ENCODE measurements at places on chromosomes 7 and 10.

DNA sequence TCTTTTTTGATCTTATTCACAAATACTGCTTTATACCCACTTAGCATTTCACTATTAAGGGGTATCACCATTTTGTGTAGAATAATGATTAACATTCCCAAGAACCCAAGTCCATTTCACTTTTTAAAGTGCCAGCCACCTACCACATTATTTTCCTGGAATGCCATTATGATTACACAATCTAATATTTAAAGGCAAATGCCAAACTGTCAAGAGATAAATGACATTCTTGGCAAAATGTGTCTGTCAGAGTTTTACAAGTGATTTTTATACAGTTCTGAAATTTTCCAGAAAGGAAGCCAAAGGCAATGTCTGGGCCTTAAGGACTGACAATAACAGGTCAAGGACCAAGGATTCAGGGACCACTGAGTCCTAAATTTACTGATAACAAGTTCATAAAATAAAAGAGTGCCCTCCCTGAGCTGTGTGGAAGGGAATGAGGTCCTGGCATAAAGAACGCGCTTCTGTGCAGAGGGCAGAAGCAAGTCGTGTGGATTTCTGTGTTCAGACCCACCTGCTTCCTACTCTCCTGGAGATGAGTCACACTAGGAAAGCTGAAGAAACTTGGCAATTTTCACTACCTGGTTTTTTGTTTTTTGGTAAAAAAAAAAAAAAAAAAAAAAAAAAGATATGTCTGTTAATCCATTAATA, 66.5 kb downstream of the UBE2H start:
- DNase-seq = no peak

- DNase-seq = no peak
These were observed 39.9 kb downstream of the OGDH start for GRCh38 chr7:44646176-44646920.

DNA sequence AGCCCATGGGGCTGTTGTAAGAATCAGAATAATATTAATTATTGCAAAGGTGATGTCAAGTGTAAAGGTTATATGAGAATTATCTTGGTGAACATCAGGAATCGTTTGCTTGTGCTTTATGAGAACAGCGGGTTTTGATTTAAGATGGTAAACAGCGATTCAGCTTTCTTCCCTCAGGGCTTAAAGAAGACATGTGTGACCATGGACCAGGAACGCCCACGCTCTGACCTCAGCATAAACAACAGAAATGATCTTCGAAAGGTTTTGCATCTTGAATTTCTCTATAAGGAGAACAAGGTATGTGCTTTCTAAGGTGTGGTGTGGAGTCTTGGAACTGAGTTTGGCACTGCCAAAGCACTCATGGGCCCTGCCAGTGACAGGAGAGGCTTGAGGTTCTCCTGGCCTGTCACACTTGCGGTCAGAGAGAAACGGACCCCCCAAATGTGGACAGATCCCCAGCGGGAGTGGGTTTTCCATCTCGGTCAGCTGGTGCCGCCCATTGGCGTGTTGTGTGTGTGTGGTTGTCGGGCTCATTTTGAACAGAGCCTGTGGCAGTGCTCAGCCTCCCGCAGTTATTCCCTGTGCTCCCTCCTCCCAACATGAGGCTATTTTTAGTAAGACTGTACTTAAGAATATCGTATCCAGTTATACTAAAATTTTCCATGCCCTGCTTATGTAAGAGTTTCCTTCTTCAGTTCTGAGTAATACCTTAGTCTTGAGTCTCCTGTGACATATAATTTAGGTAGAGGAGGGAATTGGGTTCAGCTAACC, 7.2 kb downstream of the MINDY4 start:
- no peak for DNase-seq

DNA sequence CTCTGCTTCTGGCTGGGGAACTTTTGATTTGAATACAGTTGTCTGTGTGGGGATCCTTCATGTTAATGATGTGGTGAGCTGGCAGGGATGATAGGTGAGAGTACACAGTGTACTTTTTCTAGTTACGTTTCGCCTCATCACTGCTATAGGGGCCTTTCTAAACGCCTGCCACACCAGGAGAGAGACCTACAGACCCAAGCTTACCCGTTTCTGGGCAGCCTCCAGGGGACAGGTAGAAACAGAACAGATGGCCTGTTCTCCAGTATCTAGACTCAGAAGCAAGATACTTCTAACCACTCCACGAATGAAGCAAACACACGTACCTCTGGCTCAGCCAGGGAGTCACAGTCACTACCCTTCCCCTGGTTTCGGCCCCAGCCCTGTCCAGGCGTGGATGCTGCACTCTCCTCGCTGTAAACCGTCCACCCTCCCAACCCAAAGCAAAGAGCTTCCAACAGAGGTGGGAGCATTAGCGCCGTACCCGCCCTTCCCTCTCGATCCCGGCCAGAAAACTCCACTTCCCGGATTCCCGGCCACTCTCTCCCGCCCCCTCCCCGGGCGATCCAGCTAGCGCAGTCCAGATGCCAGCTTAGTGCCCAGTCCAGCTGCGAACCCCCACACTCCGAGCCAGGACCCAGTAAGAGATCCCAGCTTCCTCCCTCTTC, 1.2 kb downstream of the CCDC6 start:
- no peak for DNase-seq

GRCh38 chr7:14551310-14551709, 351.2 kb downstream of the DGKB start:
- DNase-seq = no peak

DNA sequence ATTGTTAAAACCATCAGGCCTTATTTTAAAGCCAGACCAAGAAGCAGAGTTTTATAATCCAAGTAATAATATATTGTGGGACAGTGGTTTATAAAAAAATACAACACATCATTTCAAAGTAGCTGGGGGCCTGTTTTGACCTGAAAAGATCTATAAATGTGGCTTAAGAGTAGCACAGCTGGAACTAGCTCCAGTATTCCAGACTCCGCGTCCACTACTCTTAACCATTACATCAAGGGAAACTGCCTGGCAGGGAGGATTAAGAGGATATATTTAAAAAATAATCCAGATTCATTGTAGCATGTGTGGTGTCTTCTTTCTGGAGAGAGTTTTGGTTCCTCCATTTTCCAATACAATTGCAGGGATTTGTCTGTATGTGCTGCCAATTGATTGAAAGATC, 67.3 kb downstream of the MET start:
- DNase-seq = no peak

DNA sequence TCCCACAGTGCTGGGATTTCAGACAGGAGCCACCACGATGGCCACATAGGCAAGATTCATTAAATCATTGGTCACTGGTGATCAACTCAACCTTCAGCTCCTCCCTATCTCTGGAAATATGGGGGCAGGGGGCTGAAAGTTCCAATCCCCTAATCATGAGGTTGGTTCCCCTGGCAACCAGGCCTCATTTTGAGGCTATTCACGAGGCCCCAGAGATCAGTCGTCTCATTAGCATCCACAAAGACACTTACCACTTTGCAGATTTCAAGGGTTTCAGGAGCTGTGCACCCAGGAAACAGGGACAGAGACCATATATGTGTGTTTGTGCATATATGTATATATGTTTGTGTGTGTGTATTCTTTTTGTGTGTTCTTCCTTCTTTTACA, 7.7 kb upstream of the GUSB start:
- DNase-seq = no peak

DNA sequence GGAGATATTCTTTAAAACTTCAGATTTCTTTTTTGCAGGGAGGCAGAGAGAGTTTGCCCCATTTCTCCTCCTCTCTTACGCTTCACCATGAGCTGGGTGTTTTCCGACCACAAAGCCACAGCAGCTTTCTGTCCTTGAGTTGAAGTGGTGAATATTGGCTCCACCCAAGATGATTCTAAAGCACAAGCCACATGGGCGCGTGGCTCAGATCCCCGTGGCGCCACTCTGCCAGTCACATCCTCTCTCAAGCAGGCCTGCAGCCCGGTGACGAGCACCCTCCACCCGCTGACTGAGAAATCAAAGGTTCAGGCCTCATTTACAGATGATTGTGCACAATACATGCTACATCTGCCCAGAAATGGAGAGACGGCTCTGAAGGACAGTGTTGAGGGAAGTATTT, 27.6 kb upstream of the RNF32 start:
- DNase-seq = peak; percentile 82

DNA sequence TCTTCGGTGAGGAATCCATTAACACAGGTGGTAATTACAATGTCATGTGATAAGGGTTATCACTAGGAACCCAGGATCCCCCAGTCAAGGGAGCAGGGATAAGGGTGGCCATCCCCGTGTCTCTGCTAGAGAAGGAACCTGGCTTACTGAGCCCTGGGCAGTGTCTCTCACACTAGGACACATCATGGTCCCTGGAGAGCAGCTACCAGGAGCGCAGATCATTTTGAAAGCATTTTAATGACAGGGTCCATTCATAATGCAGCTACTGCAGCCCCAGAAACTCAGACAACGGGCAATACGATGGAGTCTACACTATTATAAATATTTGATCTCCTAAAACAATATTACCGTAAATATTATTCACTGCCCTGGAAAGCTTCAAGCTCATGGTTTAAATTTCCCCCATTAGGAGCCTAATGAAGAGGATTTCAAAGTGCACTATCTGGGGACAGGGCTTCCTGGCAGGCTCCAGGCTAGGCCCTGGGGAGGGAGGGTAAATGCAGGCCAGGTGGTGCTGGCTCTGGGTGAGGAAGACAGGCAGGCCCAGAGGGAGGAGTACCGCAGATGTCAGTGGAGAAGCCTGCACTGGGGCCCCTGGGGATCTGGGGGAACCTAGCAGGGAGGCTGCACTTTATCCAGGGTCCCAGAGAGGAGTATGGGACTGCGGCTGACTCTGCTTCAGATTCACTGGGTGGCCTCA, 52.6 kb upstream of the LOXL4 start:
- no peak for DNase-seq

- DNase-seq = peak; percentile 50
These were observed 17.6 kb downstream of the DNAJB12 start for GRCh38 chr10:72337039-72337629.

DNA sequence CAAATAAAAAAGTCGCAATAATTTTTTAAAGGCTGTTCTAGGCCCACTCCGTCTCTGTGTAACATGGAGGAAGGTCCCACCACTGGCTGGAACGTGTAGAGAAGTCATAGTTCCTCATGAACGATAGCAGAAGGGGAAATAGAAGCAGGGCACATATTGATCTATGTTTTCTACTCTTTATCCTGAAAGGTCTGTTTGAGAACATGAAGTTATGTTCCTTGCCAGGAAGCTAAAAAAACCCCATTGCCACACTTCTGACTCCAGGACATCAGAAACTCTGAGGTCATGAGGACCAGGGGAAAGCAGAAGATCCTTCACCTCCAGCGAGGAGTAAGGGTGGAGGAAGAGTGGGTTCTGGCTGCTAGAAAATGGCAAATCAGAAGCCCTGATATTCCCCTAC, 10.8 kb downstream of the ANKRD22 start:
- no peak for DNase-seq

- DNase-seq = peak; percentile 26
These were observed 145.8 kb downstream of the FRMD4A start for GRCh38 chr10:14184841-14185315.

DNA sequence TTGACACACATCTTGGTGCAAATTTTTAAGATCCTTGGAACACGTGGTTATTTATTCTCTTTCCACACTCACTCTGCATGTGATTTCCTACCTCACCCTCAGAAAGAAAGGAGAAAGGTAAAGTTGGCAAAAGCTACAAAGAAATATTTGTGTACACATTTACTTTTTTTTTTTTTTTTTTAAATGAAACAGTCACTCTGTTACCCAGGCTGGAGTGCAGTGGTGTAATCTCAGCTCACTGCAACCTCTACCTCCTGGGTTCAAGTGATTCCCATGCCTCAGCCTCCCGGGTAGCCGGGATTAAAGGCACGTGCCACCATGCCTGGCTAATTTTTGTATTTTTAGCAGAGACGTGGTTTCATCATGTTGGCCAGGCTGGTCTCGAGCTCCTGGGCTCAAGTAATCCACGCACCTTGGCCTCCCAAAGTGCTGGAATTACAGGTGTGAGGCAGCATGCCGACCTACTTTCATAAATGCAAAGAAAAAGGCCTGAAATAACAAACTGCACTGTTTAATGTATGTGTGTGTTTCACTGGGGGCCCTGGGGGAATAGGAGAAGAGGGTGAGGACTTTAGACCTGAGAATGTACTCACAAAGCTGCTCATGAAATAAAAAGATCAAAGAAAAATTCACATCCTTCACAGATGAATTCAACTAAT, 71.6 kb upstream of the GRID1 start:
- no peak for DNase-seq

GRCh38 chr10:95097805-95098204, 28.5 kb upstream of the CYP2C8 start:
- no peak for DNase-seq

DNA sequence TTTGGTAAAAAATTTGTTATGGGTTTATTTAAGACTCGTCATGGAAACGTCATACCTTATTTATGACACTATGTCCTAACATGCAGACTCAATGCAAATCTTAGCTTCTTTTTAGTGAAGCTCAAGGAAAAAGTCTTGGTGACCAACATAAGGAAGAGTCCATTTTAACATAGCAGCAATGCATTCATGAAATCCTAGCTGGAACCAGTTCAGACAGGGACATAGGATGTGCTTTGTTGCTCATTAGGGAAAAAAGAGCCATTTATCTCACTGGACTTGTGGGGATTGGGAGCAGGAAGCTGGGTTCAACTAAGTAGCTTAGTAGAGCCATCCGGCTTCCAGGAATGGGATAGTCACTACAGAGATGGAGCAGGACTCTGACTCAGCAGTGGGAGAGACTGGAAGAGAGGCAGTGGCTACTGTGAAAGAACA, 100.7 kb upstream of the DKK1 start:
- DNase-seq = no peak

DNA sequence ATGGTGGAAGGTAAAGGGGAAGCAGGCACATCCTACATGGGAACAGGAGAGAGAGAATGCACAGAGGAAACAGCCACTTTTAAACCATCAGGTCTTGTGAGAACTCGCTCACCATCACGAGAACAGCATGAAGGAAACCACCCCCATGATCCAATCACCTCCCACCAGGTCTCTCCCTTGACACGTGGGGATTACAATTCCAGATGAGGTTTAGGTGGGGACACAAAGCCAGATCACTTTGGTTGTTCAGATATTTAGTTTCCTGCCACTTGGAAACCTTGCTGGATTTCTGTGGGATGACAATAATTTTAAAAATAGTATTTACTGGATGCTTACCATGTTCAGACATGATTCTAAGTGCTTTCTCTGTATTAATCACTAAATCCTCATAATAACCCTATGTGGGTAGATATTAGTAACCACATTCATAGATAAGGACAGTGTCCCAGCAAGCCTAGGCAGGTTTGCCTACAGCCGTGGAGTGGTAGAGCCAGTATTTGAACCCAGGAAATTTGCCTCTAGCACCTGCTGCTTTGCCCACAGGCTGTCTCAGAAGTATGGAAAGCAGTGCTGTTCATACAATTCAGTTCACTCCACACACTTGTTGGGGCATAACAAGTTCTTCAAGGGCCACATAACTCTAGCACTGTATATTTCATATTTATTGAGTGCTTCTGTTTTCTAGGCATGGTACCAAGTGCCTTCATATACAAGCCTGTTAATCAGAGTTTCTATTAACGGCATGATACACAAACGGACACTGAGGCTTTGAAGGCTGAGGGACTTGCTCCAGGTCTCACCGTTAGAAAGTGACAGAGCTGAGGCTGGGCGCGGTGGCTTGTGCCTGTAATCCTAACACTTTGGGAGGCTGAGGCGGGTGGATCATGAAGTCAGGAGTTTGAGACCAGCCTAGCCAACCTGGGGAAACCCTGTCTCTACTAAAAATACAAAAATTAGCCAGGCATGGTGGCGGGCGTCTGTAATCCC, 8.3 kb downstream of the TLL2 start:
- DNase-seq = no peak

All from stimulated activated naive CD4-positive, alpha-beta T cell (primary cell).